ENCODE measurements at places on chromosomes 1 and 21.
A peak's percentile ranks its signal among the peaks of the same experiment; 100 is the strongest.

- no peak for DNase-seq
Measured at GRCh38 chr1:174242856-174243255, 83.5 kb downstream of the RABGAP1L start.

GRCh38 chr1:41152622-41153044 lies 89.5 kb downstream of the SCMH1 start:
- DNase-seq = peak; percentile 90

DNA sequence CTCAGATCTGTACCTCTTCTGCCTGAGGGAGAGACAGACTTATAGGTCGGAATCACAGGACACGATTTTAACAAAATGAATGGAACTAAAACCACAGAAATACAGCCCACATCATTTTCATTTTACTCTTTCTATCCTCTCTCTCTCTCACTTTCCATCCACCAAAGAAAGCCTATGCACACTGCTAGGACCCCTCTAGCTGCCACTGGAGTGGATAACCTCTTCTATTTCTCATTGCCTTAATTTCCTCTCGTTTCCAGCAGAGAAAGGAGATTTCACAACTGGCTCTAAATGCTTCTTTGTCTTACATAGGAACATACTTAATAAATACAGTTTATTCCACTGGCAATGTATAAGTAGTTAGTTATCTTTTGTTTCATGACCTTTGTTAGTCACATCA lies 867.8 kb upstream of the ADGRL4 start:
- DNase-seq = peak; percentile 12

- DNase-seq = no peak
Measured at GRCh38 chr1:38328278-38329035, 281.9 kb upstream of the POU3F1 start.

DNA sequence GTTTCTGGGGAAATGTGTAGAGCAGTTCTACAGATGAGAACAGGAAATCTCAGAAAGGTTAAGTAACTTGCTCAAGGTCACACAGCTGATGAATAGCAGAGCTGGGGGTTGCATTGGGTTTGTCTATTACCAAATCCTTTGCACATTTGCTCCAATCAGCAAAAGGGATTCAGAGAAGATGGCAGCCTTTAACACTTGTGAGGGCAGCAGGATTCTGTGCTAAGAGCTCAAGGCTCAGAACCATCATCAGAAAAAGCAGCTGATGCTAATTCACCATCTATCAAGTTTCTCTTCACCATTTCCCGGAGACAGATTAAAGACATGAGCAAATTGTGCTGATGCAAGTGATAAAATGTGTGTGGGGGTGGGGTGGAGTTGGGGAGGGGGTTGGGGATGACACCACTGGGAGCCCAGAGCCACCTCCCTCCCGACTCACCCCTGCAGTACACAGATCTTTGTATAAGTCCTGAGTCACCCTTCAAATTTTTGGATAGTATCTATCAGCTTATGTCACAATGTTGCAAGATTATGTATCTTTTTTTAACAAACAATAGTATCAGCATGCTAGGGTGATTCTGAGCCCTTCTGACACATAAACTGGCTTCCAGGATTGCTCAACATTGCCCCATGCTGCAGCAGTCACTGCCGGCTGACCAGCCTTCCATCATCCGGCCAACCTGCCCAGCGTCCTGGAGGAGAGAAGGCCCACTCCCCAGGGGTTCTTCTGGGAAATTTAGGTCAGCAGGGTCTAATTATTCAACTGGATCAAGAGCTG lies 2.8 kb upstream of the SPSB1 start:
- peak; percentile 78 for DNase-seq

DNA sequence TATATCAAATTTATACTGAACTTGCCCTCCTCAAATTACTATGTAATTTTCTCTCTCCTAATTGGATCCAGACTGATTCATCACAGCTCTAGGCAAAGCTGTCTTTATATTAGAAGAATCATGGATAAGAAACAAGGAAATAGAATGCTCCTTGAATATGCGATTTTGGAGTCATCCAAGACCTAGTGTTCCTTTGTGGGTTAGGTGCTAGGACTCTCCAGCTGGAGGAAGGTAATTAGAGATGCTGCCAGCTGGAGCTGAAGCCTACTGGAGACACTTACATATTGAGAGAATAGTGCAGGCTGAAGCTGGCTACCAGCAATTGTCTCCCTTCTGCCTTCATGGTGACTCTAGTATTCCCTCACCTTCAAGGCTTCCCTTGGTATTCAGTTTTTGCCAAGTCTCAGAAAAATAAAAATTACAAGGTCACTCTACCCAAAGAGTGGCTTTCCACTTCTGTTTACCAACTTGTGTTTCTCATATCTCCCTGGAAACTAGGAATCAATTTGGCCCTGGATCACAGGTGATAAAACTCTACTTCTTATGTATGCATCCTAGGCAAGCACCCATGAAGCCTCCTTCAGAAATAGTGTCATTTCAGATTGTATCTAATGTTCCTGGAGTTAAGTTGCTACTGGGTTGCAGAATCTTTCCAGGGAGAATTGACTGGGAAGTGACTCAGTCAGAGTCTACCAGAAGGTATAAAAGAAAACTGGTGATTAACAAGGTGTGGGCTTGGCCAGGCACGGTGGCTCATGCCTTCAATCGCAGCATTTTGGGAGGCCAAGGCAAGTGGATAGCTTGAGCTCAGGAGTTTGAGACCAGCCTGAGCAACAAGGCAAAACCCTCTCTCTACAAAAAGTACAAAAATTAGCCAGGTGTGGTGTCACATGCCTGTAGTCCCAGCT lies 24.4 kb upstream of the DOCK7 start:
- no peak for DNase-seq

DNA sequence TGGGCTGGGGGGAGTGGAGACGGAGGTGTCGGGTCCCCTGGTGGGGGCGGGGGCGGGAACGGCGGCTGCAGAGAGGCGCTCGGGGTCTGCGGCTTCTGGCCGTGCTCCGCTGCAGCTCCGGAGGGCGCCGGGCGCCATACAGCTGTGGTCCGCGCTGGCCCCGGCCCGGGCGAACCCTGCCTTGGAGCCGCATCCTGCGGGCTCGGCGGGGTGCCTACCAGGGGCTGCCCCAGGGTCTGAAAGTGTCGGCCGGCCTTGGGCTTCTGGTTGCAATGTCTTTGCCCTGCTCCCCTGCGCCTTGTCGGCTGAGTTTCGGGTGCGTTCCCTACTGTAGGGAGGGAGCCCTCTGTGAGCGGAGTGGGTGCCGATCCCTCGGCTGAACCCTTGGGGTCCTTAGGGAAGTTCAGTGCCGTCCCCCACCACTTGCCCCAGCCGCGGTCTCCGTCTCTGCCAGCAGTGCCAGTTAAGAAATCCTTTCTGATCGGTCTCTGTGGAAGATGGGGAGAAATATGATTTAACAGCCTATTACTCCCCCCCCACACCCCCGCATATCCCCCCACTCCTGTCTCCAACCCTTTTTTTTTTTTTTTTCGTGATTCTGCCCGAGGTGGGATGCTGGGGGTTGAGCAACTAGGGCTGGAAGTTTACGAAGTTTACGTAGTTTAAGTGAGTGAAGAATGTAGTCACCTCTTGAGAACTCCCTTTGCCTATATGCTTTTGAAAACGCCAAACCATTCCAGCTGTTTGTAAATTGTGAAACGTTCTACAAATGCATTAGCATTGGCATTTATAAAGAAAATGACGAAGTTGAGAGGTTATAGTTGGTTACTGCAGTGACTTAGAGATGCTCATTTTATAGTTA lies 588 bp downstream of the NEXN start:
- DNase-seq = peak; percentile 73

Data from choroid plexus epithelial cell (primary cell).